K562 (cell line): ENCODE measurements at places on chromosomes 1 and 21. TPM values are rescaled to one million over a fixed set of nuclear protein-coding genes. Genes with fewer than 3 reads are reported as not detected.
A peak's percentile ranks its signal among the peaks of the same experiment; 100 is the strongest.

The PTPRC gene
- polyA plus RNA-seq, result 49.1 and 51.1 TPM in 2 replicates

The ZSWIM5 gene
- polyA plus RNA-seq, result 0.03 TPM in 1 of 2 replicates, not detected in the other

The HES4 gene
- polyA plus RNA-seq, result 33.7 and 43.7 TPM in 2 replicates

The ARTN gene
- not detected in 2 replicates for polyA plus RNA-seq

The RSRP1 gene
- 237 and 283 TPM in 2 replicates for polyA plus RNA-seq

DNA sequence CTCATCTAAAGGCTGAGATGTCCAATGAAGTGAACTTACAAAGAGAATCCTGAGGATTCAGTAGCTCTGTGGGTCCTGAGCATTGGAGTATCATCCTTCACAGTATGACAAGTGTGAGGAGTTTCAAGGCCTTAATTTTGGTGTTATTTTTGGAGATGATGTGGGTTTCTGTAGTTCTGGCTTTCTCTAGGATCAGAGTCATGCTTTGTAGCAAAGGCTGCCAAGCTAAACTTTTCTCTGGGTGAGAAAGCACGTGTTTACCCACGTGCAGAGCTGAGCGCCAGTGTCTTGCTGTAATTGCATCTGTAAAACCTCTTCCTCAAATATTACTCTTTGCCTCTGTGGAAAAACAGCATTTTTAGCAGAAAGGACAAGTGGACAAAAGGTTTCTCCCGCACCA, 387.8 kb upstream of the LYPLAL1 start:
- no peak for DNase-seq
- H3K36me3 ChIP-seq, result no peaks in the 10 kb centered on the region

DNA sequence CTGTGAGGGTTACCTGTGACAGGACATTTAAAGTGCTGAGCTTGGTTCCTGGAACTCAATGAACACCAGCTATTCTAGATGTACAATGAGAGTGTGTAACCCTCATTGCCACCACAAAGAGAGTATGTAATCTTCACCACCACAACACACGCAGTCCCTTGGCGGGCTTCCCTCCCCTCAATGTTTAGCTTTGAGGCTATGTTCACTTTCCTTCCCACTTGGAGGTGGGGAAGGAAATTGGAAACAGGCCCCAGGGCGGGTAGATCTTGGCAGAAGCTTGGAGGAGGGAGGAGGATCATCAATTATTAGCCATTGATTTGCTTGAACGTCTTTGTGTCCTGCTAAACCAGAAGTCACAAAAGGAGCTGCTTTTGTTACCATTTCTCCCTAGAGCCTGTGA, 8.3 kb upstream of the COL16A1 start:
- H3K4me1 ChIP-seq, result peaks cover 27% of the 10 kb centered on the region
- peaks cover 8% of the 10 kb centered on the region for H3K27me3 ChIP-seq
- H3K4me3 ChIP-seq, result no peak overlapping the region
- H3K27ac ChIP-seq, result no peak overlapping the region

DNA sequence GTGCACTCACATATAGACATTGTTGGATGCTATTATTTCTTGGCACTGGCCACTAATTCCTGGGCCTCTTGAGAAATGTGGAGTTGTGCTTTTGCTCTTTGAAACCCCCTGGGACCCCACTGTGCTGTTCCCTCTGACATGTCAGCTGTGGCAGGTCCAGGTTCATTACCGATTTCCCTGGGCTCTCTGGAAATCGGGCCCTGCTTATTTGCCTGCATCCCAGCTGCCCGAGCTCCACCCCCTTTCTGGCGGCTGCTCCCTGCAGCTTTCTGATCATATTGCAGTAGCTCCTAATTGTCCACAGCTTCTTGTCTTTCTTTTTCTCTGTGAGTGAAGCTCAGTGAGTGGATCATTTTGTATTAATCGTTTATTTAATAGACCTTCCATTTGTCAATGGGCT, 183.7 kb upstream of the FAM78B start:
- H3K27ac ChIP-seq, result no peak overlapping the region
- no peaks in the 10 kb centered on the region for H3K36me3 ChIP-seq
- DNase-seq, result no peak
- H3K4me3 ChIP-seq, result no peak overlapping the region
- H3K27me3 ChIP-seq, result peaks cover 9% of the 10 kb centered on the region
- H3K4me1 ChIP-seq, result no peaks in the 10 kb centered on the region

- no peak for DNase-seq
- no peaks in the 10 kb centered on the region; the same call in 2 of the 3 replicates for H3K27me3 ChIP-seq
- H3K36me3 ChIP-seq, result no peaks in the 10 kb centered on the region
- H3K4me3 ChIP-seq, result no peak overlapping the region
- H3K27ac ChIP-seq, result no peak overlapping the region
- H3K4me1 ChIP-seq, result no peaks in the 10 kb centered on the region
Observed at GRCh38 chr1:171265686-171266085, 17.4 kb downstream of the FMO1 start.

GRCh38 chr1:230772457-230773395, 25.5 kb downstream of the CAPN9 start:
- H3K36me3 ChIP-seq, result no peaks in the 10 kb centered on the region
- H3K27ac ChIP-seq, result no peak overlapping the region
- peak; percentile 46 for DNase-seq
- no peak overlapping the region for H3K4me3 ChIP-seq
- peaks cover 53% of the 10 kb centered on the region for H3K27me3 ChIP-seq
- H3K4me1 ChIP-seq, result no peaks in the 10 kb centered on the region

GRCh38 chr1:178127482-178128191, 33.7 kb downstream of the RASAL2 start:
- no peak for DNase-seq
- no peaks in the 10 kb centered on the region for H3K4me1 ChIP-seq
- H3K36me3 ChIP-seq, result no peaks in the 10 kb centered on the region
- no peaks in the 10 kb centered on the region for H3K27me3 ChIP-seq

GRCh38 chr1:186183219-186183618, 191.8 kb downstream of the TPR start:
- no peak overlapping the region for H3K27ac ChIP-seq
- H3K27me3 ChIP-seq, result no peaks in the 10 kb centered on the region
- H3K36me3 ChIP-seq, result no peaks in the 10 kb centered on the region

DNA sequence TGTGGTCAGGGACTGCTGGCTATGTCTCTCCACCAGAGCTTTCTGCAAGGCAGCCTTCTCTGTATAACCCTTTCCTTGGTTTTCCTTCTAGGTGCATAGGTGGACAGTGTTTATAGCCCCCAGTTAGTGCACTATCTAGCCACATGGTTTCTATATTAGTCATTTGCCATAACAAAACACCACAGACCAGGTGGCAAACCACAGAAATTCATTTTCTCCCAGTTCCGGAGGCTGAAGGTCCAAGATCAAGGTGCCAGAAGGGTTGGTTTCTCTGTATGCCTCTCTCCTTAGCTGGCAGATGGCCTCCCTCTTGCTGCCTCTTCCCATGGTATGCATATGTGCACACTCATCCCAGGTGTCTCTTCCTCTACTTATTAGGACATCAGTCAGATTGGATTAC, 106.4 kb downstream of the KAZN start:
- no peak overlapping the region for H3K4me3 ChIP-seq
- no peak overlapping the region for H3K27ac ChIP-seq
- DNase-seq, result no peak
- no peaks in the 10 kb centered on the region for H3K4me1 ChIP-seq
- H3K27me3 ChIP-seq, result peaks cover 20% of the 10 kb centered on the region
- no peaks in the 10 kb centered on the region for H3K36me3 ChIP-seq

DNA sequence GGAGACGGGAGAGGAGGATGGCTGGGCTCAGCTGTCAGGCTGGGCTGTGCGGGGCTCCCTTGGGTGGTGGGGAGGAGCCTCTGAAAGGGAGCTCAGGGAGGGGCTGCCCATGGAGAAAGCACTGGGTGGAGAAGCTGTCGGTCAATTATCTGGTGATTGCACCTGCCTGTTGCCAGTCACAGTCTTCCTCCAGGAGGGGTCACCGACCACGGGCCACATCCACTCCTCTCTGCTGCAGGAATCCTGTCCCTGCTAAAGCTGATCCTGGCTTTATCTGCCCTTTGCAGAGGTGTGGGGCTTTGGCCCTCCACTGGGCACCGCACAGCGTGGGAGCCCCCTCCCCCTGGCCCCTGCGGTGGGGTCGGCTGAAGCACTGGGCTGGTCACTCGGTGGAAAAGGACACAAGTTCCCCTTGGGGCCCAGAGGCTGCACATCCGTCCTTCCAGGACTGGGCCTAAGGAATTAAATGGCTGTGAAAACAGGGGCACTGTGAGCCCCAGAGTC, 21.8 kb upstream of the COL18A1 start:
- H3K4me3 ChIP-seq, result no peak overlapping the region
- peak; percentile 88 for DNase-seq
- H3K4me1 ChIP-seq, result peaks cover 6% of the 10 kb centered on the region; the same call in 2 of the 3 replicates
- H3K27ac ChIP-seq, result no peak overlapping the region
- H3K27me3 ChIP-seq, result peaks cover 97% of the 10 kb centered on the region

DNA sequence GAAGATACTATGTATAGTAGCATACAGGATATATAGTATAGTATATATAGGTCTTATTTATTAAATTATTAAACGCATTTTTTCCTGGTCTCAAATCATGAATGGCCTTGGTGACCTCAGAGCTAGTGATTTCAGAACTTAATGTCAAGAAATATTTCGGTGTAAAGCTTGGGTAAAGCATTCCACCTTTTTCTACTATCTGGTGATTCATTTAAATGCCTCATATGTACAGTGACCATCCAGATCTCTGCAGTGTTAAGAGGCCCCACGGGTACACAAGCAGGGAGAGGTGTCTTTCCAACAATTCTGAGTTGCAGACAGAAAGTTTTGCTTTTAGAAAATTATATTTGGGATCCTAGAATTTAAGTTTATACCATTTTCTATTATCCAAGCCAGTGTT, 626.5 kb downstream of the PTPRC start:
- H3K36me3 ChIP-seq, result no peaks in the 10 kb centered on the region
- H3K27me3 ChIP-seq, result no peaks in the 10 kb centered on the region
- no peak overlapping the region for H3K27ac ChIP-seq
- no peaks in the 10 kb centered on the region for H3K4me1 ChIP-seq

DNA sequence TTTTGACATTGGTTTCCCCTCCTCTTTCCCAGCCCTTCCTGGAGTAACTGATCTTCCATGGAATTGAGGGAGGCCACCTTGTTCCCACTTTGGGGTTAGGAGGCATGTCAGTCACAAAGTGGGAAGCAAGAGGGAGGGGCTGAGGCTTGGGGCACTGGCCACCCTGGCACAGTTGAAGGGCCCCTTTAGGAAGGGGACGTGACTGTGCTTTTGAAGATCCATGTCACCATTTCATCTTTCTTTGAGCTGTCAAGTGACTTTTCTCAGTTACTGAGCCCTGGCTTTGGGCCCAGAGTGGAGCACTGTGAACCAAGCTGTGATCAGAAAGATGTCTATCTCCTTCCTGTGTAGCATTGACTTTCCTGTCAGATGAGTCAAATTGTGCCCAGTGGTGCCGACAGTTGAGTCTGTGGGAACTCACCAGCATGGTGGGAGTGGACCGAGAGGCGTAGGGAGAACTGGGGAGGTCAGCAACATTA, 38.5 kb upstream of the TDRD10 start:
- no peaks in the 10 kb centered on the region for H3K36me3 ChIP-seq
- H3K4me1 ChIP-seq, result peaks cover 26% of the 10 kb centered on the region
- no peak overlapping the region for H3K4me3 ChIP-seq
- H3K27me3 ChIP-seq, result no peaks in the 10 kb centered on the region

DNA sequence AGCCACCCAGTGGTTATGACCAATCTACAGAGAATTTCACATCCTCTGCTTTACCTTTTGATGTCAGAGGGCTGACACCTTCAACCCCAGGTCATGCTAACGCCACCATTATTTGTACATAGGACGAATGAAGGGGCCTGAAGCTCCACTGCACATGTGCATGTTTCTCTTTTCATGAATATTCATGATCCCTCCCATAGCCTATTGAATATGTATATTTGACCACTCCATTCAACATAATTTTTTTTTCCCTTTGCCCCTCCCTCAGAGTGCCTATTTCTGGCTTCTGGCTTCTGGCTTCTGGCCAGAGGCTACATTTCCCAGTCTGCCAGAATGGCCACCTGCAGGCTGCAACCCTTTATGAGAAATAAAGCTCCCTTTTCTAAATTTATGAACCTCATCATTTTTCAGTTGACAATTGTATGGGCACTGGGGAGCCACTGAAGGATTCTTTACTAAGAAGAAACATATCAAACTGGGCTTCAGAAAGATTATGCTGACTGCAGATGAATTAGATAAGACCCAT, 406.7 kb downstream of the SIPA1L2 start:
- DNase-seq, result no peak
- H3K36me3 ChIP-seq, result no peaks in the 10 kb centered on the region
- no peaks in the 10 kb centered on the region for H3K27me3 ChIP-seq

- no peak overlapping the region for H3K27ac ChIP-seq
- DNase-seq, result peak; percentile 89
- H3K36me3 ChIP-seq, result no peaks in the 10 kb centered on the region
- peaks cover 38% of the 10 kb centered on the region for H3K27me3 ChIP-seq
- peaks cover 7% of the 10 kb centered on the region for H3K4me1 ChIP-seq
Observed at GRCh38 chr1:33367485-33368405, 46.8 kb upstream of the A3GALT2 start.
